ENCODE measurements at places on chromosomes 13 and 19. TPM values are rescaled to one million over a fixed set of nuclear protein-coding genes. Genes with fewer than 3 reads are reported as not detected.

Gene KRTDAP
- total RNA-seq = not detected

Gene ZNF573
- 9.1 TPM for total RNA-seq

Gene ATXN8OS
- not detected for total RNA-seq

Gene CYP2A6
- 0.38 TPM for total RNA-seq

DNA sequence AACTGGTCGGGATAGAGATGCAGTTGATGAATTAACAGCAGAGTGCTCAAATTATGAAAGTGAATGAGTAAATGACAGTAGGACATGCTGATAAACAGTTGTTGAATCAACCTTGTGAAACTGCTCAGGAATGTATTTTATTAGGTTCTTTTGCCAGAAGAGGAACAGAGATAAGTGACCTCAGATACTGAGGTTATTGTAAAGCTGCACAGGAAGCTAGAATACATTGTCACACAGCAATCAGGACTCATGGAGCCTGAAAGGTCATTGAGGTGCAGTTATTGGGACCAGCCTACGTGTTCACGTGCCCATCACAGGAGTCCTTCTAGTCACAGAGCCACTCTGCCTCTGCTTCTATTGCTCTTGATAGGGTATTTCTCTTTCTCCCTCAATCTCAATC is 47.5 kb upstream of the MED4 start:
- no peak for DNase-seq

- DNase-seq = no peak
These were observed 12.8 kb downstream of the KCTD12 start for GRCh38 chr13:76873445-76873844.

DNA sequence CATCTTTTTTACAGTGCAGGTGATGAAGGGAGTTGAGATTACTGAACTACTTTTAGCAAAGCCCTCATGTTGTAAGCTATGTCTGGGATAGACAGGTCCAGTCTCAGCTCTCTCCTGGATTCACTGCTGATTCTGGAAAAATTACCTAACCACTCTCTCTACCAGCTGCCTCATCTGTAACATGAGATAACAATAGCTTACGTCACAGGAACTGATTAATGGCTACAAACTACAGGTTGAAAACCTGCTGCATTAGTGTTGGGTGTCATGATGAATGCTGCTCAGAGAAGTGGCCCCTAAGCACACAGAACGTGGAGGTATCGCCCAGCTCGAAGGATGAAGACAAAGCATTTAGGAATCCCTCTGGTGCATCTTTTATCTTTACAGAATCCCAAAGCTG is 277.8 kb downstream of the ABCC4 start:
- no peak for DNase-seq

DNA sequence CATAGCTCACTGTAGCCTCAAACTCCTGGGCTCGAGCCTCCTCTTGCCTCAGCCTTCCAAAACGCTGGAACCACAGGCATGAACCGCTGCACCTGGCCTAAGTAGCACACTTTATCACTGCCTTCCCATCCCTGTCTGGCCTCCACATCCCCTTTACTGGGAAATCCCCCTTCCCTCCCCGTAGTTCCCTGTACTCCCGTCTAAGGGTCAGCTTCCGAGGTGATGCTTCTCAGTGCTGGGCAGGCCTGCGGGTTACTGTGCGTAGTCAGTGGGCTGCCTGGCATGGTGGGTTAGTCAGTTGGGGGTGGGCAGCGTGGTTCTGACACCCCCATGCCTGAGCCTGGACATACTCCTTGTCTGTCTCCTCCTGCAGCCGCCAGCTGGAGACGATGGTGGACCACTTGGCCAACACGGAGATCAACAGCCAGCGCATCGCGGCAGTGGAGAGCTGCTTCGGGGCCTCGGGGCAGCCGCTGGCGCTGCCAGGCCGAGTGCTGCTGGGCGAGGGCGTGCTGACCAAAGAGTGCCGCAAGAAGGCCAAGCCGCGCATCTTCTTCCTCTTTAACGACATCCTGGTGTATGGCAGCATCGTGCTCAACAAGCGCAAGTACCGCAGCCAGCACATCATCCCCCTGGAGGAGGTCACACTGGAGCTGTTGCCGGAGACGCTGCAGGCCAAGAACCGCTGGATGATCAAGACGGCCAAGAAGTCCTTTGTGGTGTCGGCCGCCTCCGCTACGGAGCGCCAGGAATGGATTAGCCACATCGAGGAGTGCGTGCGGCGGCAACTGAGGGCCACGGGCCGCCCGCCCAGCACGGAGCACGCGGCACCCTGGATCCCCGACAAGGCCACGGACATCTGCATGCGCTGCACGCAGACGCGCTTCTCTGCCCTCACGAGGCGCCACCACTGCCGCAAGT is 8.4 kb downstream of the PLEKHF1 start:
- DNase-seq = no peak

DNA sequence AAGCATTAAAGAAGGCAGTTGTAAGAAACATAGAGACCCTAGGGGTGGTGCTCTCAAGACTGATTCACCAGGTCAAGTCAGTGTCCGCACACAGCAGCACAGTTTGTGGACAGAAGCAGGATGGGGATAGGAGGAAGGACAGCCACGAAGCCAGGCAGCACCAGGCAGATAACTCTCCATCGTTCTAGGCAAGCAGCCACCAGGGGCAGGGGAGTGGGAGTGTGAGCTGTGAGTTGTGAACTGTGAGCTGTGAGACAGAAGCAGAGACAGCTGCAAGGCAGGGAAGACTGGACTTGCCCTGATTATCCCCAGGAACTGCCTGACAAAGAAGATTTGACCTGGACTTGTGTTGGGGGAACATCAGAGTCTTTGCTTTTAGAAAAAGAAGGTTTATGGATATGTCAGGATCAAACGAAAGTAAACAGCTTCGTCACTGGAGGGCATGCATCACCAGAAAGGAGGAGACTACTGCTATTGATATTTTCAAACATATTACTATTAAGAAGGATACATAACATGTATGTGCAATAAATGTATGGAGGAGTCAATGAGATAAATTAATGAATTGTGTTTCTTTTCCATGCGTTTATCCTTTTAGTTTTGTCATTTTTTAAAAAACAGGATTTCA is 286.1 kb downstream of the IRS2 start:
- DNase-seq = no peak

DNA sequence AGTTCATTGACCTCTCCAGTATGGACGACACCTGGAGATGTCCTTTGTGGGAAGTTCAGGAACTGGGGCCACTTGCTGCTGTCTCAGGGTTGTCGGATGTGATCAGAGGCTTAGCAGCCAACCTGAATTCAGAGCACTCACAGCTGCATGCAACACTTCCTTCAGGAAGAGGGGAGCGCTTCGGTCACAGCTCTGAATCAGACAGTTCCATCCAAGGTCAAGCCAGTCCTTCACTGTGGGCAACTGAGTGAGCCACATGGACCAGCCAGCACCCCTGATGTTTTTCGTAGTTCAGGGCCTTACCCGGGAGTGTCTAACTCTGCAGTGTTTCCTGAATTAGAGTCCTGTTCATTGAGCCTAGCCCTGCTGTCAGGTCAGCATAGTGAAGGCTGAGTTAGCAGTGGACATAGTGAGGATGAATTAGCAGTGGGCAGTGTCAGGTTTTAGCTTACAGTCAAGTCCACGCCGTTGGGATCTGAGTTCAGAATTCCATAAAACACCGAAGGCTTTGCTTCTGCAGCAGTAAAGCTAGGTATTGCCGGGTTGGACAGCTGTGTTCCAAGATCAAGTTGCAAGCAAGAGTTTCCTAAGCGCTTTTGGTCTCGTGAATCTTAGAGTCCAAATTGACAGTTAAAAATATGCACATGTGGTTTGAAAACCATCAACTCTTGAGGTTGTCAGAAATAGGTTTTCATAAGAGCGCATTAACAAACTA is 5.1 kb downstream of the ZNF555 start:
- DNase-seq = no peak

- no peak for DNase-seq
These were observed 177.0 kb downstream of the RFC3 start for GRCh38 chr13:33994826-33995502.

DNA sequence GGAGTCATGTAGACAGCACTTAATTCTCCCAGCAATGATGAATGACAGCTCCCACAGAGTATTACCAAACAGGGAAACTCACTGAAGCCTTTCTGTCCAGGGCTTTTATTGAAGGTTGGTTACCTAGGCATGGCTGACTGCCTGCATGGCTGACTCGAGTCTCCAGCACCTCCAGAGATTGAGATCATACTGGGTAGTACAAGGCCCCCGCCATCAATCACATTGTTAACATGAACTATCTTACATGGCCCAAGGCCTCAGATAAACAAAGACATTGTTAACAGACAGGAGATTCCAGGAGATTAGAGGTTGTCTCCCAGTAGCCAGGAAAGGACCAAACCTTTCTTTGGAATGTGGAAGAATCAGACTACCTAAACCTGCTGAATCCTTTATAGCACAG is 128.3 kb upstream of the LSM14A start:
- DNase-seq = no peak

DNA sequence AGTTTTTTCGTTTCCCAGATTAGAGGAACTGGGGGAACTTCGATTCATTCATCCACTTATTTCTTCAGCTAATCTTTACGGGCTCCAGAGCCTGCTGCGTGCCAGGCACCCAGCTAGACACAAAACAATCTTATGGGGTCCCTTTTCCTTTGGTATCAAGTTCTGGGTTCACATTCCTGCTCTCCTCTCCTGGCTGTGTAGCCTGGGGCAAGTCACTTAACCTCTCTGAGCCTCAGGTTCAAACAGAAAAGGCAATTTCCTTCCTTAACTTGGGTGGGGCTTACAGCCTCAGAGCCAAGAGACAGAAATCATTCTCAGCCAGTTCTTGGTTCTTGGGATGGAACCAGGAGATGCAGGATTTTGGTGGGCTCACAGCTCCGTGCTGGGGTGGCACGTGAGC is 5.9 kb downstream of the SHD start:
- DNase-seq = no peak

- DNase-seq = no peak
These were observed 1278.8 kb upstream of the MIR17HG start for GRCh38 chr13:90068658-90069057.

- no peak for DNase-seq
These were observed 1.3 kb upstream of the KLK8 start for GRCh38 chr19:51002542-51003311.

GRCh38 chr13:67330149-67330548 is 100.0 kb upstream of the PCDH9 start:
- DNase-seq = no peak

- no peak for DNase-seq
These were observed 2.6 kb upstream of the CYP4F2 start for GRCh38 chr19:15900504-15900903.

GRCh38 chr13:20686863-20687579 is 16.5 kb upstream of the IL17D start:
- no peak for DNase-seq

DNA sequence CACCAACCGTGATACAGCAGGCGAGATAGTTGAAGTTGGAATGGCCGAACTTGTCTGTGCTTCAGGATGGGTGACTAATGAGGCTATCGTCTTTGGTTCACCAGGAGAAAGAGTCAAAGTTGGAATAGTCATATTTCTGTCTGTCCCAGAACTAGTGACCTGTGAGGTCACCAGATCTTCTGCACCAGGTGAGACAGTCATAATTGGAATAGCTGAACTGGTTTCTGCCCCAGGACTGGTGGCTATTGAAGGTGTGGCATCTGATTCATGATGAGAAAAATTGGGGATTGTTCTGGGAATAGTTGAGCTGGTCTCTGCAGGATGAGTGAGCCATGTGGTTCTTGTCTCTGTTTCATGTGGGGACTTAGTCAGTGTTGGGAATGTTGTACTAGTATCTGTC is 71.6 kb downstream of the MUC16 start:
- DNase-seq = no peak

DNA sequence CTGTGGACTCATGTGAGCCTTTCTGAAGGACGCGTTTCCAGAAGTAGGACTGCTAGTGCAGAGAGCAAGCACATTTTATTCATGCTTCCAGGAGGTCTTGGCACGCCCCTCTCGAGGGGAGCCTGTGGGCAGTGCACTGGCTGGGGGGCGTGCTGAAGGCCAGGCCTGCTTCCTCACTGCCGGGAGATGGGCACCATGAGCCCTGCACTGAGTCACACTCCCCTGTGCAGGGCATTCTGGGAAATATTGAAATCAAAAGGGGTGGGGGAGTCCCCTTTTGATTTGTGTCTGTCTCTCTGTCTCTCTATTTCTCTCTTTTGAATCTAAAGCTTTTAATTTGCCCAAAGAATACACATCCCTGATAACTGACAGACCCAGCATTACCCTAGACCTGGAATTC is 34.0 kb downstream of the DPF1 start:
- DNase-seq = no peak

DNA sequence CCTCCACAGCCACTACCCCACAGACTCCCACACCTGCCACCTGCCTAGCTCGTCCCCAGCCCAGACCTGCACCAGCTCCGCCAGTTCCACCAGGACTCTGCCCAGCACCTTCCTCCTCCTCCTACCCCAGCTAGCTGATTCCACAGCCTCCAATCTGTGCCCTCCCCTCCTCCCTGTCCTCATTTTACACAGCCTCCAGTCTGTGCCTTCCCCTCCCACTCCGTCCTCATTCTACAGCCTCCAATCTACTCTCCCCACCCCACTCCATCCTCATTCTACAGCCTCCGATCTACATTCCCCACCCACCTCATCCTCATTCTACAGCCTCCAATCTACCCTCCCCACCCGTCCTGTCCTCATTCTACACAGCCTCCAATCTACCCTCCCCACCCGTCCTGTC is 7.3 kb downstream of the MYDGF start:
- no peak for DNase-seq

DNA sequence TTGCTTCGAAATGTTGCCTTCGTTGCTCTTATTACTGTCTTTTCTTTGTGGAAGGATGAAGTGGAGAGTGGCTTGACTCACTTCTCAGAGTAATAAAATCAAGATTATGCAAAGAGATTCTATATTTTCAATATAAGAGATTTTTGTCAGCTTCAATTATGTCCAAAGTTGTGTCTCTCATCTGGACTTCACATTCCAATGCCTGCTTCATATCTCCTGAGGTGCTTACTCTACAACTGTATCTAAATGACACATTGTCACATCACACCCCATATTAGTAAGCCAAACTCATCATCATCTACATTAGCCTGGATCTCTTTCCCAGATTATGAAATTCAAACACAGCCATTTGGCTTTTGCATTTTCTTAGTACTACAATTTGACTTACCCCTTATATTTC is 409.4 kb downstream of the DACH1 start:
- DNase-seq = no peak

GRCh38 chr13:40776232-40776631 is 5.2 kb upstream of the MRPS31 start:
- no peak for DNase-seq

- DNase-seq = no peak
These were observed 277.9 kb upstream of the SOX1 start for GRCh38 chr13:111789011-111789410.

- no peak for DNase-seq
These were observed 281.6 kb downstream of the ZNF536 start for GRCh38 chr19:30653646-30654386.

All from activated T-cell treated with anti-CD3 and anti-CD28 coated beads, Interleukin-2, amount 50 U/mL, for 4 hours (primary cell).